ENCODE measurements at places on chromosomes 7 and 10.

DNA sequence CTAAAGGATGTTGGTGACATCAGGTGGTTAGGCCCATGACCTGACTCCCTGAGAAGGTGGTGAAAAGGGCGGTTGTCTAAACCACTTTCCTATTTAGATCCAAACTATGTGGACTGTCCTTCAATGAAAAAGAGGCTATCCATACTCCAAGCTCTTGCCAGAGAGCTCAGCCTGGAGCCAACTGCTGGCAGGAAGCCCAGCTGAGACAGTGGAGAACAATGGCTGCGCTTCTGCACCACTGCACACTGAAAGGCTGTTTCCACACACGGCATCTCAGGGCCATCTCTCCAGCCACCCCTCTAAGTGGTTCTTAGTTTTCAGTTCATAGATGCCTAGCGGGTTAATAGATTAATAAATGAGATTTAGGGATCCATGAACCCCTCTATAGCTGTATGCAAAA, 488.8 kb upstream of the ZMIZ1 start:
- no peak for DNase-seq

- DNase-seq = peak; percentile 61
These were observed 50.6 kb downstream of the VPS41 start for GRCh38 chr7:38858259-38858884.

GRCh38 chr10:29980084-29980483, 79.3 kb downstream of the JCAD start:
- DNase-seq = peak; percentile 30

DNA sequence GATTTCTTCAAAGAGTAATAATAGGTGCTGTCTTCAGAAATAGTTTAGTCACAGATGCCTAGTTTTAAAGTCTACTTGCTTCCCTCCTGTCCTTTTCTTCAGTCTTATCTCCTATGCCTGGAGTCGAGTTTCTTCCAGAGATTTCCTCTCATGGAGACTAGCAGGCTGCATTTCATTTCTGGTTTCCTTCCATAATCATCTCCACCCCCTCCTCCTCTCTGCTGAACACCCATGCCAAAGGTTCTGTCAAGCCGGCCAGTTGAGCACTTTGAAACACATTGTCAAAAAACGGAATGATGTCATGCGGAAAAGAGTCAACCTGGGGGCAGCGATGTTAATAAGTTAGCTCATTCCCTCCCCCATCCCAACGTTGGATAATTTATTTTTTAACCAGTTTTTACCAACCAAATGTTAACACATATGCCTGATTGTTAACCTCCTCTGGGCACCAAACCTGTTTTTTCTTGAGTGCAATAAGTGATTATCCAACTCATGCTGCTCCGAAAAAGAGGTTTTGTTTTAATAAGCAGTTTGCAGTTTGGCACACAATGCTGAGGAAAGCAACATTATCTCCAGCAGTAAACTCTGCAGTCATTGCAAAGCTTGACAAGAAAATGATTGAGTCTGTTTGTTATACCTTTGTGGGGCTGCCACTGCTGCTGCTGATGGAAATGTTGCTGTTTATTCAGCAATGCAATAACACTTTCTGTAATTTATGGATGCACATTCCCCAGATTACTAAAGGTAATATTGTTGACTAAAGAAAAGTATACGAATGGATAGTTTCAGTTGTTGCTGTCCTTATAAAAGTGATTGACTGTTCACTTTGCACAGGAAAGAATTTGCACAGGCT, 161.6 kb downstream of the LRMDA start:
- DNase-seq = peak; percentile 1

GRCh38 chr7:143289421-143289820, 1.3 kb downstream of the CASP2 start:
- DNase-seq = peak; percentile 52

- DNase-seq = peak; percentile 62
These were observed 26.4 kb downstream of the MYL10 start for GRCh38 chr7:101602484-101603241.

DNA sequence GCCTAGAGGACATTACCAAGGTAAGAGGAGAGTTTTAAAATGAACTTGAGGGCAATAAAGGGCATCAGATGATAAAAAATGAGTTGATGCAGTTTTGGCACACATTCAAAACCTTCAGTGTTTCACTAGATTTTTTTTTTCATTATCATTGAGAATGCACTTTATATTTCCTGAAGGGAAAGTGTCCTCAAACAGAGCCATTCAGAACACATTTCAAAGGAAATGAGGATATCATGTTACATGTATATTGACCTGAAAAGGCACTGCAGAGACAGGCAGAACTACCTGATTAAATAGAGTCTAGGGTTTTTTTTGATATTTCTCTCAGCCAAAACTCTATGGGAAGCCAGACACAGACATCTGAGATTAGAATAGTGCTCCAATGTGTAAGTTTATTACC, 454.0 kb downstream of the NEBL start:
- no peak for DNase-seq

GRCh38 chr7:26071622-26072456, 80.2 kb upstream of the NFE2L3 start:
- no peak for DNase-seq

DNA sequence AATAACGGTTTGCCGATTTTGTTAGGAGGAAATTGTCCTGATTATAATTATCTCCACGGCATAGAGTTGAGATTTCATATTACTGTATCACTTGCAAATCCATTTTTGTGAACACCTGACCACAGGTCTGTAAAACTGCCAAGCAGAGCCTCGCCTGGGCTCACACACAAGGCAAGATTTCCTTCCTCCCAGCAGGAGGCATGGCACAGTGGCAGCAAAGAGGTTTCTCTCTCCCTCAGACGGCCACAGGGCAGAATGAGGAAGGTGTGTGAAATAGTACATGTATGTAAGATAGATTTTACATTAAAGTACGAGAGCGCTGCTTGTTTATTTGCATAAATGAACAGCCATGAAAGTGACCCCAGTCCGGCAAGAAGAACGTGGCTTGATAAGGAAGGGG, 130.1 kb downstream of the CELF2 start:
- no peak for DNase-seq

- no peak for DNase-seq
These were observed 9.7 kb downstream of the MDFIC start for GRCh38 chr7:114931656-114932011.

All from fibroblast of mammary gland (primary cell).